Left lobe of liver (tissue), 2 donors: ENCODE measurements at places on chromosomes 13 and 19. TPM values are rescaled to one million over a fixed set of nuclear protein-coding genes. Genes with fewer than 3 reads are reported as not detected.

DNA sequence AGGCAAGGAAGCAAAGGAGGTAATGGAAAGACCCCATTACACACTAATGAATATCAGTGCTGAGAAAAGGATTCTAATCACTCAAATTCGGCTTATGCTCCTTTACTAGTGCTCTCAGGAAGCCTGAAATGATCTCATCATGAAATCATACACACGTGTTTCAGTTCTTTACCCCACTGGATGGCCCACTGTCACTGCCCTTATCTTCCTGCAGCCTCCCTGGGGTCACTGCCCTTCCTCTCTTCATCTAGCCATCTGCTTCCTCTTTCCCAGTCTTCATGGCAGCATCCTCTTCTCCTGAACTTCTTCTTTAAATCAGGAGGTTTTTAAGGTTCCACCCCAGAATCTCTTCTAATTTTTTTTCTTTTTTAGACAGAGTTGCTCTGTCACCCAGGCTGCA, 27.9 kb upstream of the EEF1AKMT1 start:
- no peak for DNase-seq

Gene ZNF626
- total RNA-seq: 3.0 TPM

Gene SYNGR4
- total RNA-seq: not detected

DNA sequence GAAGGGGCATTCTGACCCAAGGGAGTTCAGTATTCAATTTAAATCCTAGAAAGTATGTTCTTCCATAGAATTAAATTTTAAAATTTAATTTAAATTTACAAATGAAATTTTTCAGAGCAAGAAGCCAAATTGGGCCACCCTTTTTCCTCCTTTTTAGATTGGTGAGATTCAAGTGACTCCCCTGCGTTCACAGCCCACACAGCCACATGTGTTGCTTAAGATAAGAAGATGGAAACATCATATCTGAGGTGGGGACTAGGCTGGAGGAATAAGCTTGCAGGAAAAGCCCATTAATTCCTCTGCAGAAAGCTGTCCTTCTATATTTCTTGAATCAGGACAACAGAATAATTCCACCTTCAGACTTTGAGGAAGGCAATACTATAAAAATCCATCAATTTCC, 392.7 kb upstream of the ZNF507 start:
- DNase-seq: no peak
